ENCODE measurements at places on chromosomes 2 and 18.

- DNase-seq, result peak; percentile 50
Measured at GRCh38 chr2:161122772-161123530, 37.3 kb upstream of the TANK start.

DNA sequence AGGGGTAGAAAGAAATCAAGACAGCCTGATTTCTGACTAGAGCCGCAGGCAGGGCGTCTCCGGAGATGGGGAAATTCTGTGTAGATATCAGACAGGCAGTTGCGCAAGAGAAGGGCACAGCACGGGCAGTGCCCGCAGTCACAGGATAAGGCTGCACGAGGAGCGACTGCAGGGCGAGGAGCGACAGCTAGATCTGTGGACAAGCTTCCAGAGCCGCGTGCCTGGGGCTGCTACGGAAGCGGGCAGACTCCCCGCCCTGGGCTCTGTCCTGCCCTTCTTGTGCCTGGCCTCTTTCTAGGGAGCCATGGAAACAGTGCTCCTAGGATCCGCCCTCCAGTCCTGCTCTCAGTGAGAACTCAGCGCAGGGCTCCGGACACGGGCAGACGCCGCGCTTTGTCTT is 12.6 kb downstream of the MC5R start:
- DNase-seq, result no peak

GRCh38 chr2:230230087-230230486 is 4.6 kb downstream of the SP140 start:
- DNase-seq, result no peak

DNA sequence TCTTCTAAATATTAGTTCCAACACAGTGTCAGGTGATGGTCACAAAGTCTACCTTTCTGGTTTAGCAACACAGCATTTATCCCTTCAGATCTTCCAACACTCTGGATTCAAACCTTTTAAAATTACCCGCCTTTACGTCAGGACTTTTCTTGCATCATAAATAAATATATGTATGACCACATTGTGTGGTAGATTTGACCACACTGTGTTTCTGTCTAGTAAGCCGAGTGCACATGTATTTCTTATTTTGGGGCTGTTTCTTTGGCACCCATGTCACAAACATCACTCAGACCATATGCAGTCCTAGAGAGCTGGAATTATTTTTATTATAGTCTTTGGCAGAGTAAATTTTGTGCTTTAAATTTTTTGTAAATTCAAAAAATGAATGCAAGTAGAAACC is 172.1 kb downstream of the ANKRD44 start:
- DNase-seq, result no peak

- peak; percentile 89 for DNase-seq
Measured at GRCh38 chr2:160492401-160493226, 993 bp downstream of the RBMS1 start.

GRCh38 chr2:165870346-165870745 is 76.3 kb upstream of the GALNT3 start:
- DNase-seq, result no peak

- DNase-seq, result peak; percentile 31
Measured at GRCh38 chr2:152580714-152581113, 136.5 kb downstream of the PRPF40A start.

- DNase-seq, result no peak
Measured at GRCh38 chr2:46701152-46701551, 214.5 kb downstream of the MCFD2 start.

- no peak for DNase-seq
Measured at GRCh38 chr18:3492721-3493120, 42.7 kb downstream of the TGIF1 start.

GRCh38 chr2:85162746-85163301 is 29.6 kb downstream of the TCF7L1 start:
- DNase-seq, result peak; percentile 56

GRCh38 chr18:54161267-54161666 is 63.2 kb downstream of the MBD2 start:
- DNase-seq, result no peak

DNA sequence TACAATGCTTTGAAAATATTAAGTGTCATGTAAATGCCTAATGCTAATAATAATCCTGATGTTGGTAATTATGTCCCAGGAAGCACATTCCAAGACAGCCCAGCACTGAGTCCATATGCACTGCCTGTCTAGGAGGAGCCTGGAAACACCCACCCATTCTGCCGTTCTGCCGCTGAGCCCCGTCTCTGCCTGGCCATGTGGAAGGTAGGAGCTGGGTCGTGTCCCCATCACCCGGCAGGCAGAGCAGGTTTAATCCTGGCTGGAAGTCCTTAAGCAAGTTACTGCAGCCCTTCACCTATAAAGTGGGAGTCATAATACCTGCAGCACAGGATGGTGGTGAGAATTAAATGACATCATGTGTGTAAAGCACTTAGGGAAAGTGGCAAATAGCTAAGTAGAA is 13.1 kb upstream of the EN1 start:
- no peak for DNase-seq

All from tongue (tissue), 3 donors.